Activated naive CD4-positive, alpha-beta T cell treated with anti-CD3 and anti-CD28 coated beads, Interleukin-2, amount 50 U/mL, for 72 hours (primary cell): ENCODE measurements at places on chromosomes 5 and 9. TPM values are rescaled to one million over a fixed set of nuclear protein-coding genes. Genes with fewer than 3 reads are reported as not detected.

GRCh38 chr9:18330401-18331309 is 143.3 kb upstream of the ADAMTSL1 start:
- DNase-seq = no peak

The KCNMB1 gene
- total RNA-seq = not detected

GRCh38 chr9:85897848-85898247 is 43.1 kb upstream of the NAA35 start:
- DNase-seq = no peak

The TPPP gene
- 0.14 TPM for total RNA-seq

DNA sequence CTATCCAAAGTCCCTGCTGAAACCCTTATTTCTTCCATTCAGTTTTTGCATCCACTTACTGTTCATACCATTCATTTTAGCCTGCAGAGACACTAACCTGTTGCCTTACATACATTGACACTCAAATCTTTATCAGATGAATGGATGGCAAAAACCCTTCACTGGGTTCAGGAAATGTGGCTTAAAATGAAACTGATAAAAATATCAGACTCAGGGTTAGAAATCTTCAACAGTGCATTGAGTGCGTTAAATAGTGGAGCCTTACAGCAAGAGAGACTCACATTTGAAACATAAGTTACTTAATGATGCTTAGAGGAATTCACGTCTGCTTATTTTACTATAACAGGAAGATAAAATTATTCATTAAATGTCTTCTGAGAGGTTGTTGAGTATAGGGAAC is 28.0 kb upstream of the BNC2 start:
- no peak for DNase-seq

GRCh38 chr5:57776035-57776434 is 293.4 kb upstream of the ACTBL2 start:
- no peak for DNase-seq

- DNase-seq = no peak
These were observed 535.0 kb upstream of the MEF2C start for GRCh38 chr5:89417990-89418389.

- no peak for DNase-seq
These were observed 89.3 kb downstream of the ZCCHC7 start for GRCh38 chr9:37209431-37210386.

DNA sequence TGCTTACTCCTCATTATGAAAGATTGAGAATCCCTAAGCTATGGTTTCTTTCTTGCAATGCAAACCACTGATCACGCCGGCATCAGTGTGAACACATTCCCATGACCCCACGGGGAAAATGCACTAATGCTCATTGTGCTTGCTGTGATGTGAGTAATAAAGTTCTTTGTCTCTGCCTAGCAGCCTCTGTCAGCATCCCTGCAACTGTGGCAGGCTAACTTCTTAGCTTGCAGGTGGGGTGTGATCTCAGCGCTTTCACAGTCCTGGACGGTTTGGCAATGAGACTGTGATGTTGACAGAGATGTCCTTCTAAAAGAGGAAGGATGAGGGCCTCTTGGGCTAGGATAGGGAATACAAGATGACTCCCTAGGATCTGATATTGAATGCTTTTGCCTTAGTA is 1218.7 kb downstream of the EFNA5 start:
- no peak for DNase-seq

GRCh38 chr9:31854187-31854586 is 530.3 kb upstream of the ACO1 start:
- no peak for DNase-seq

- no peak for DNase-seq
These were observed 548.8 kb upstream of the IZUMO3 start for GRCh38 chr9:25094518-25094917.

The DOK3 gene
- total RNA-seq = 14.9 TPM

GRCh38 chr5:69331528-69332445 is 814 bp downstream of the CCDC125 start:
- no peak for DNase-seq

GRCh38 chr5:4191703-4192102 is 596.1 kb downstream of the IRX1 start:
- no peak for DNase-seq

- DNase-seq = no peak
These were observed 12.2 kb upstream of the SLC2A6 start for GRCh38 chr9:133490865-133491655.

The LCN2 gene
- not detected for total RNA-seq

The CDKN2A gene
- 0.43 TPM for total RNA-seq

- no peak for DNase-seq
These were observed 201.4 kb downstream of the ZNF462 start for GRCh38 chr9:107064378-107064777.

GRCh38 chr5:2697041-2697440 is 54.4 kb downstream of the IRX2 start:
- no peak for DNase-seq

- DNase-seq = no peak
These were observed at the start of gene KCNIP1 for GRCh38 chr5:170503990-170504596. Gene KCNIP1 (plus strand): TSS chr5:170504020.

DNA sequence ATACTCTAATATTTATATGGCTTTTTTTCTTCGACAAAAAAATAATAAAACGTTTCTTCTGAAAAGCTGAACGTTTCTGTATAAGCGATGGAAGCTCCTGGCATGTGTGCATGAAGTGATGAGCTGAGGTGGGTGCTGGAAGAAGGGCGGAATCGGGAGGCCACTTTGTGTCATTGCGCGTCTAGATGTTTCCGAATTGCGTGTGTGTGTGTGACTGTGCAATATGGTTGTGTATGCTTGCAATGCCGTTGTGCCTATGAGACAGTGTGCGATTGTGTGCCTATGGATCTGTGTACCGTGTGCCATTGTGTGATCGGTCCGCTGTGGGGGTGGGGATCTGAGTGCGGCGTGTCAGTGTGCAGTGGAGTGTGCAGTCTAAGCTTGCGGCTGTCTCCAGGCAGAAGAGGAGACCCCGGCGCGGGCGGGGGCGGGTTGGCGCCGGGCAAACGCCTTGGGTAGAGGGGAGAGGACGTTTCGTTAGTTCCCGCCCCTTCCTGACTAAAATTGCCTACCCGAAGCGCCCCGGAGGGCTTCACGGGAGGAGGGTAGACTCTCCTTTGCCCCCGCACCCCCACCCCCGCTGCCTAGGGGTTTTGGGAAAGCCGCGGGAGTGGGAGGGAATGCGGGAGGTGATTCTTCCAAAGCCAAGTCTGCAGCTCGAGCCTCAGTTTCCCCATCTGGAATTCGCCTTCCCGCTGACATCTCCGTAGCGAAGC is 24.2 kb downstream of the PCDHGC5 start:
- DNase-seq = no peak

The SLC36A2 gene
- total RNA-seq = not detected

The MRRF gene
- total RNA-seq = 44.9 TPM

GRCh38 chr9:137366891-137367381 is 56.0 kb downstream of the EXD3 start:
- no peak for DNase-seq
